ENCODE measurements at places on chromosomes 11 and 22.
A peak's percentile ranks its signal among the peaks of the same experiment; 100 is the strongest.

- no peak for DNase-seq
Measured at GRCh38 chr11:121105481-121106195, 4.6 kb downstream of the TECTA start.

GRCh38 chr11:92383430-92383829, 158.8 kb downstream of the FAT3 start:
- DNase-seq, result no peak

DNA sequence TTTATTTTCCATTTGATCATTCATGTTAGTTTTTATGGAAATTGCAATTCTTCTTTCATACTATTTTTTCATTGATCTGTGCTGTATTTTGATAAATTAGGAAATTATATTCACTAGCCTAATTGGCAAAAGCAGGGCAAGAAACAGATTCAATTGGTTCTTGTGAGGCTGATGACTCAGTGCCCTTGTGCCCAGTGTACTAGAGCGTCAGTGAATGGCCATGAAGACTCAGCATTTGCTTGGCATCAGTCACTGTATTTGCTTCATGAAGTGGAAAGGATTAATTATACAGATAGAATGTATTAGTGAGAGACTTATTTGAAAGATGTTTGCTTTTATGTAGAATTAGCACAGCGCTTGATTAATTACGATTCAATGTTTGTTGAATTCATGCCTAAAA, 31.8 kb downstream of the MRGPRX1 start:
- no peak for DNase-seq

- DNase-seq, result no peak
Measured at GRCh38 chr22:44625421-44625760, 76.6 kb upstream of the PRR5 start.

GRCh38 chr22:50326225-50326955, 422 bp downstream of the DENND6B start:
- DNase-seq, result no peak

- DNase-seq, result no peak
Measured at GRCh38 chr11:10564696-10565318, 3.7 kb downstream of the LYVE1 start.

GRCh38 chr11:1087961-1088926, 13.6 kb downstream of the MUC2 start:
- DNase-seq, result no peak

DNA sequence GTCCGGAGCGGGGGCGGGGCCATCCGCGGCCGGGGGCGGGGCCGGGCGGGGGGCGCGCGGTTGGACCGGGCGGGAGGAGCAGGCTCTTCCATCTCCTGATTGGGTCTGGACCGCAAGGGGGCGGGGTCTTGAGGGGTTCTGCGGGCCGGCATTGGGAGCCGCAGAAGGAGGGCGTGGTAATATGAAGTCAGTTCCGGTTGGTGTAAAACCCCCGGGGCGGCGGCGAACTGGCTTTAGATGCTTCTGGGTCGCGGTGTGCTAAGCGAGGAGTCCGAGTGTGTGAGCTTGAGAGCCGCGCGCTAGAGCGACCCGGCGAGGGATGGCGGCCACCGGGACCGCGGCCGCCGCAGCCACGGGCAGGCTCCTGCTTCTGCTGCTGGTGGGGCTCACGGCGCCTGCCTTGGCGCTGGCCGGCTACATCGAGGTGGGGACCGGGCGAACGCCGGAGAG, at the start of gene APLP2:
Gene APLP2, plus strand, starts transcription at position 236 of the 450 bp plus-strand sequence. Its CDS starts 84 bp downstream, at position 320.
- DNase-seq, result peak; percentile 97

- no peak for DNase-seq
Measured at GRCh38 chr11:9016916-9017642, 13.3 kb upstream of the NRIP3 start.

GRCh38 chr22:49948958-49949913, 11.3 kb upstream of the PIM3 start:
- DNase-seq, result no peak

DNA sequence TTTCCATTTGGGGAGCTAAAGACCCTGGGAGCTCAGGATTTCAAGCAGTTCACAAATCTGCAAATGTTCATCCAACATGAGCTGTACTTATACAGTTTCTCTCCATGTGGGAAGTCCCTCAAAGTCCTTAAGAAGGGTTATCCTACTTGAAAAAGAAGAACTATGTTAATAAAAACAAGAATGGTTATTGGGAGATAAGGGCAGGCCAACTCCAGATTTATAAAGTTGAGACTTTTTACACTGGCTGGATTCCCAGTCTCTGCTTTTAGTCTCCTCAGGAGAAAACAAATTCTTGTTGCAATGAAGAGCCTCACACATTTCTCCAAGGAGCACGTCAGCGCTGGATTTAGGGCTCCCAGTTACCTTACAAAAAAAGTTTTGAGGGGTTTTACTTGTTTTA, 34.2 kb upstream of the CTTN start:
- no peak for DNase-seq

- no peak for DNase-seq
Measured at GRCh38 chr11:44159848-44160721, 64.6 kb downstream of the EXT2 start.

DNA sequence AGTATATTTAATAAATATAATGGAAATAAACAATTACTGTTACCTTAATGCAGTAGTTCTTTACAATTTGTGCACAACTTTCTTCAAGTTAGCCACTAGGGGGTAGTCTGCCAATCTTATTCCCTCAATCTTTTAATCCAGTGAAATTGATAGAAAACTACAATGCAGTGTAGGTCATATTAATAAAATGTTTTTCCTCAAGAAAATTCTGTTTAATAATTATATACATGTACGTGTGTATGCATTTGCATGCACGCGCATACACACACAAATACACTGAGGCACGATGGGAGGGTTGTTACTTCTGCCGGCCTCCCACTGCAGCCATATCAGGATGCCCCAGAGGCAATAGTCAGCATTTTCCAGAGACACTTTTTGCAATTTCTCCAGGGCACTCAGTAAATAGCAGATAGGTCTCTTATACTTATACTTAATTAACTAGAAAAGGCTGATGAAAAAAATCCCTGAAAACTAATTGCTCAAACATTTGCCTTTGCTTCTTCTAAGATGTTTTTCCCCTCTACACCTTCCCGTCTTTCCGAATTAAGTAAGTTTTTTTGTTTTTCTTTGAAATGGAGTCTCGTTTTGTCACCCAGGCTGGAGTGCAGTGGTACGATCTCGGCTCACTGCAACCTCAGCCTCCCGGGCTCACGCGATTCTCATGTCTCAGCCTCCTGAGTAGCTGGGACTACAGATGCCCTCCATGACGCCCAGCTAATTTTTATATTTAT, 3.1 kb downstream of the GAB2 start:
- DNase-seq, result no peak

- no peak for DNase-seq
Measured at GRCh38 chr11:112852143-112852866, 108.9 kb upstream of the NCAM1 start.

DNA sequence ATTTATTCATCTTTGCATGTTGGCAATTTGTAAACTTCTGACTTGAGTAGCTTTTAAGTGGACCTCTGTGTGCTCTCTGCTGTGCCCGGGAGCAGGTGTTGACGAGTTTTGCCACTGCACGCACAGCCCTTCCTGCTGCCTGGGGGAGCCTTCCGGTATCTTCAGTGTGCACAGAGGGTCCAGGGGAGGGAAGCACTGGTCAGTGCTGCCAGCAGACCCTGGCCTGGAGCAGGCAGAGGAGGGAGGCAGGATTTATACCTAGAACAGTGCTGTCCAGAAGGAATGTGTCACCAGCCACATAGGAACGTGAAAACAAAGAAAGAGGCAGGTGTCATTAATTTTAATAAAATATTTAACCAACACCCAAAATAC, 403.6 kb downstream of the TBC1D22A start:
- no peak for DNase-seq

DNA sequence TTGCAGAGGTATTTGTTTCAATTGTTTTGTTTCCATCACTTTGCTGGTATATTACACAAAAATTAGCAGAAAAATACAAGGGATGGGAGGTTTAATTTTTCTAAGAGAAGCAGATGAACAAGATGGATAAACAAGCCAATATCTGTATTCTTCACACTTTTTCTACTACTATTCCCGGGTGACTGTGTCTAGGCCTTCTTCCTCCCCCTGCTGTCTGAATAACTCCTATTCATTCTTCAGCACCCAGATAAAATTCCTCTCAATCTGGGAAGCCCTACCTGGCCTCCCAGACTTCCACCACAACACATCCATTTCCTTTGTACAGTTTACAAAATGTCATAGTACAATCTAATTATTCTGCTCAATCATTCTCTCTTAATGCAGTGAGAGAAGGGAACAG, 666.6 kb upstream of the TENM4 start:
- no peak for DNase-seq

- DNase-seq, result no peak
Measured at GRCh38 chr11:43997022-43997660, 50.6 kb upstream of the ACCSL start.

DNA sequence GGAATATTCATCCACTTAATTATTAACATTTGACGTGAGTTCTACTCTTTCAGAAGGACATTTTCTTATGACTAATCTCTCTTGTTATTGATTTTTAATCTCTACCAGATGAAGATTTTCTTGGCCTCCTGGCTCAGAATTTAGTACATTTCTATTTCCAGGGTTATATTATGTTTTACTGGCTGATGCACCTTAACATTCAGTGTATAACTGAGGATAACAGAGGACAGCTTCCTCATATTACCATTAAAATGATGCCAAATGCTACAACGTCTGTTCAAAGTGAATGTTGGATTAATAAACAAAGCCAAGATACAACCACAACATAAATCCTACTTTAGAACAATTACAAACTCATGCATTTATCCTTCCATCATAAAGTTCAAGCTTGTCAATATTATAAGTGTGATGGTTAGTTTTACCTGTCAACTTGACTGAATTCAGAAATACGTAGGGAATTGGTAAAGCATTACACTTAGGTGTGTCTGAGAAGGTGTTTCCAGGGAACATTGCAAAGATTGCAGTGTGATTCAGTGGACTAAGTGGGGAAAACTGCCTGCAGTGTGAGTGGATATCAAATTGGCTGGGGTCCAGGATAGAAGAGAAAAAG, 485.2 kb downstream of the LRRC4C start:
- DNase-seq, result no peak

GRCh38 chr11:45158210-45158731, 11.8 kb downstream of the PRDM11 start:
- no peak for DNase-seq

DNA sequence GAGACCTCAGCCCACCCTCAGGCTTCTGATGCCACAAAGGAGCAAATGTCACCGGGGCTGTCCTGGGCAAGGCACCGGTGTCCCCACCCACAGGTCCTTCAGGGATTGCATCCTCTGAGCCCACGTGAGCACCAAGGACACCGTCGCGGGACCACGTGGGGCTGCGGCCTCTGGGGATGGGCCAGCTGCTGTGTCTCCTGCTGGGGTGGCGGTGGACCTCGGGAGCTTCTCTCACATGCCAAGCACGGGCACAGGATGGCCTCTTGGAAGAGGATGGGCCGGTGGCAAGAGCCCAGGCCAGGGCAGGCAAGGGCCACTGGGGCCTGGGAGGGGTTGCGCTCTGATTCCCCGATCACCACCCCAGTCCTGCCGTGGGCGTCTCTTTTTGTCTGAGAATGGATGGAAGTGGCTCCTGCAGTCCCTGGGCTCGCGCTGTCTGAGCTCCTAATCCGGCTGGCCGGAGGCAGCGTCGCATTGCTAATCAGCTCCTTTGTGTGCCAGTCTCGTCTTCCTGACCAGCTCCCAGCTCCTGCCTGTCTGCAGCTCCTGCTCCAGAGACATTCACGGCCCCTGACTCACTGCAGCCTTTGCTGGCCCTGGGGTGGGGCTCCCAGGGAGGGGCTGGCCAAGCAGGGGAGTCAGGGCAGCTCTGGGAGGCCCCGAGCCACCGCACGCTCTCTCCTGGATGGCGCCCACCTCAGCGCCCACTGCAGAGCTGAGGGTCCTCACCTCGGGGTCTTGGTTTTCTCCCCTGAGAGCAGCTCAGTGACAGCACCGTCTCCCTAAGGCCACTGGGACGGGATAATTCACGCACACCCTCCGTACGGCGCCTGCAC, 146.7 kb downstream of the CTTN start:
- DNase-seq, result no peak

GRCh38 chr22:17265649-17266248, 46.5 kb upstream of the ADA2 start:
- no peak for DNase-seq

- no peak for DNase-seq
Measured at GRCh38 chr22:43279867-43280522, 63.2 kb downstream of the SCUBE1 start.

DNA sequence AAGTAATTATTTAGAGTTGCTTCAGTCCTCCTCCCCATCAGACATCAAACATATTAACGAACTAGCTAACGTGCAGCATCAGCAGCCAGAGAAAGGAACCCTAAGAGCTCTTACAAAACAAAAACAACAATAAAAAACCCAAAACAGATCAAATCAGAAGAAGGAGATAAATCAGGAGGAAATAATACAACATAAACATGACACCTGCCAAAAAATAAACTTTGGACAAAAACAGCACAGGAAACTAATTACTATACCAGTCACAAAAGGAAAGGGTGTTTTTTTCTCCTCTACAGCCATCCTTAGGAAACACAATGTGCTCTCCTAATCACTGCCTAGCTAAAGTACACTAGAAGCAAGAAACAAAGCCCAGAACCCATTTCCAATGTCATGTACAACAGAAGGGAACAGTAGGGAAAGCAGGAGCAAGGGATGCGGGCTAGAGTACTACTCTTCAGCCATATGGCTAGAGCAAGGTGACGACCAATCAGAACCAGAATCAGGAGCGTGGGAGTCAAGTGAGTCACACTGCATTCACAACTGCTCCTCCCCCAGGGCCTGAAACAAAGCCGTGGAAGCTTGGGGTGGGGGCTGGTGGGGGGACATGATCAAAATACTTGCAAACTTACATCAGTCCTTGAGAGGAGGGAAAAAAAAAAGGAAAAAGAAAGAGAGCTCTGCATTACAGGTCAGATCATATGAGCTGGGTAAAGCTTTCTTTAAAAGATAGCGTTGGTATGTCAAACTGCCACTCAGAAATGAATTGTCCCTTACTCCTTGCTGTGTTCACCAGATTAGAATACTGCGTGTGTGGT, 60.4 kb downstream of the LARGE2 start:
- DNase-seq, result no peak

- DNase-seq, result no peak
Measured at GRCh38 chr11:72812604-72812966, 1.6 kb upstream of the ATG16L2 start.

GRCh38 chr22:42343121-42343454, 72.6 kb upstream of the TCF20 start:
- no peak for DNase-seq

DNA sequence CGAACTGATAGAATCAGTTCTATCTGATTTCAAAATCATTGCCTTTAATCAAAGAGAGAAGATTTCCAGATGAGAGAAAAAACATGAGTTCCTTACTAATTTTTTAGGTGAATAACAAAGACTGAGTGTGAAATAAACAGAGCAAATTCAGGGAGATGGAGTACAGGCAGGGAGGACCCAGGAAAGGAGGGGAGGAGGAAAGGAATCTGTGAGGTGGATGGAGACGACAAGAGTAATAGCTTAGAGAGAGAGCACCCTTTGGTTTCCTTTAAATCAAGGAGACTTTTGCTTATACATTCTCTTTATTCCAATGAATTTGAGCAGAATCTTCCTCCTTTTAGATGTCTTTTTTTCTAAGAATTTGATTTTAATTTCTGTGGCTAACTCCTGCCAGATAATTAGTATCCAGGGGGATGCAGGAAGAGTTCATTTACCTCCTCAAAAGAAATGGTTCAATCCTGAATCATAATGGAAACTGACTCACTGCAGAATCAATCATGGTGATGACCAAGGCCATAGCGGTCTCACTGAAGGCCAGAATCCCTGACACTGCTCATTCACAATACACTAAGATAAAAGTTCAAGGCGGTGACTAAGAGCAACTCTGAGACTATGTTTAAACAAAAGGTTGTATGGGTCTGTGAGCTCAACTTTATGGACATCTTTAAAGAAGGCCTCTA, 234.0 kb upstream of the ZC3H12C start:
- no peak for DNase-seq

- no peak for DNase-seq
Measured at GRCh38 chr11:1750481-1750839, at the start of gene IFITM10. Gene IFITM10, minus strand, starts transcription at chr11:1750595. Its CDS starts 153 bp downstream, at chr11:1750442.

Measured in activated CD4-positive, CD25-positive, alpha-beta regulatory T cell treated with anti-CD3 and anti-CD28 coated beads, Interleukin-2, amount 50 U/mL, for 72 hours (primary cell).